ENCODE measurements at places on chromosomes 7 and 10.

- peak; percentile 3 for DNase-seq
Observed at GRCh38 chr10:101354328-101355071, 535 bp downstream of the BTRC start.

DNA sequence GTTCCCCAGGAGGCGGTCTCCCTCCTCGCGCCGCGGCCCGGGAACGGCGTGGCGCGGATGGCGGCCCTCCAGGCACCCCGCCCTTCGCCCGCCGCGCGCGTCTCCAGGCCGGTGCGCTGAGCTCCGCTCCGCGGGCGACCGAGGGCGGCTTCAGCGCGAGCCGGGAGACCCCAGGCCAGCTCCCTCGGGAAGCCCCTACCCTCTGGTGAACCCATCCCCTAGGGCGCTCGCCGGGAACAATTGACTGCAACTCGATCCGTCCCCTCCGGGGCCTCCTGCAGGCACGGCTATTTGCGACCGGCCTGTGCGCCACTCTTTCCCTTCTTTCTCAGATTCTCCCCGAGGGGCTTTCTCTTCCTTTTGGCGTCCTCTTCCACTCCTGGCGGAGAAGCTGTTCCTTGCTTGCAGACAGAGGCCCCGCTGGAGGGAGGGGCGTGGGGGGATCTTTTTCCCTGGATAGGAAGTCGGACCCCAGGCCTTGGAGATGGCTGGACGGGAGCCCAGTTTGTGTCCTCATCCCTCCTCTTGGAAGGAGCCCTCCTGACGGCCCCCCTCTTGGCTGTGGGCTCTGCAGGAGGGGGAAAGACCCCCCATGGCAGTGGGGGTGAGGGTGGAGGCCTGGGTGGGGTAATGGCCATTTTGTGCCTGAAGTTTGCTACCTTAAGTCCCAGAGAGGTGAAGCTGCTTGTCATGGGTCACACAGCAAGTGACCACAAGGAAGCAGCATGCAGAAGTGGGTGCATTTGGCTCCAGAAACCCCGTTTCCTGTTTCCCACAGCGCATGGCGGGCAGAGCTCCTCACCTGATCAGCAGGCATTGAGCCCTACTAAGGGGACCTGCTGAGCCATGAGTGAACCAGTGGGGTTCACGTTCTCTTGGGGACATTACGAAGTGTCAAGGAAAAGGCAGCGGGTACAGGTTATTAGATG is 171.2 kb upstream of the TNRC18 start:
- no peak for DNase-seq

- no peak for DNase-seq
Observed at GRCh38 chr7:54591404-54592386, 49.5 kb downstream of the VSTM2A start.

DNA sequence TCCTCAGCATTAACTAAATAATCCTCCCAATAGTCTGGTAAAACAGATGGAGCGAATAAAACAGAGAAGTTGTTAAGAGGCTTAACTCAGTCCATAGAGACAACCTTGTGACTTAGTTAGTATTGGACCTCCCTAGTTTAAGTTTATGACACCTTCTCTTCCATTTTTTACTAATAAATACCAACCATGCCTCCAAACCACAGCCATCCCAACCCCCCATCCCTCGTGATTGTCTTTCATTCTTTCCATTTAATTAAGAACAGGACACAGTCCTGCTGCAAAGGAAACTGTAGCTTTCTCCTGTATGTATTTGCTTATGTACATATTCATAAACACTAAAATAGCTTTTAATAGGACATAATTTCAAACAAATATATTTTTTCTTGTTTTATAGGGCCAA is 238.2 kb downstream of the SEMA3D start:
- no peak for DNase-seq

GRCh38 chr7:67955061-67955460 is 958.4 kb downstream of the TYW1 start:
- no peak for DNase-seq

DNA sequence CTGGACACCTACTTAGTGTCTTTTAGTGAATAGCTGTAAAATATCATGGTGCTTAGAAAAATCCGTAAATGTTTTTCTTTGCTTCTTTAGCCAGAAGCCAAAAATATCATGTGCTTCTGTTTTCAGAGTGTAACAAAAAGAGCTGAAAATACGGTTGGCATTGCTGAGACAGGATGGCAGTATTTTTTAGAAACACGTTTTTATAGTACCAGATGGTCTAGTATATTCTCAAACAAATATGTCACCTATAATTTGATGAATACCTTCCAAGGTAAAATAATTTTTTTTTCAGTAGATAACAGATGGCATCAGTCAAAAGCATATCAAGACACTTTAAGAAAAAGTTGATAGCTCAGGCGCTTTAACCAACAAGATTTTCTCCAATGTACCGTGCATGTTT is 326.6 kb downstream of the PHF14 start:
- no peak for DNase-seq

DNA sequence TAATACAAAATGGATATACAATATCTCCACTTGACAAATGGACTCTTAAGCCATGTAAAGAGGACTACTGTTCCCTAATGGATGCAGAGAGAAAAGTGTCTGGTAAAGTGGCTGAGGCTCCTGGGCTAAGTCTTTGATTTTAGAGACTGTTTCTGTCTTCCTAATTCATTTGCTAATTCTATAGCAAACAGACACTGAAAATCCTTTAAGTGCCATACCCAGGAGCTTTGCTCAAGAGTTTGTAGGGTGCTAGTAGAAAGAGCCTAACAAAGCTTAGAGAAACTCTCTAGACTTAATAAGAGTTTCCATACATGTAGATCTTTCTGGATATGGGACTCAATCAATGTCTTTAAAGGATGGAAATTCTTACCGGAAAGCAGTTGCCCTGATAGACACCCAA is 16.7 kb downstream of the CEP55 start:
- DNase-seq: no peak

DNA sequence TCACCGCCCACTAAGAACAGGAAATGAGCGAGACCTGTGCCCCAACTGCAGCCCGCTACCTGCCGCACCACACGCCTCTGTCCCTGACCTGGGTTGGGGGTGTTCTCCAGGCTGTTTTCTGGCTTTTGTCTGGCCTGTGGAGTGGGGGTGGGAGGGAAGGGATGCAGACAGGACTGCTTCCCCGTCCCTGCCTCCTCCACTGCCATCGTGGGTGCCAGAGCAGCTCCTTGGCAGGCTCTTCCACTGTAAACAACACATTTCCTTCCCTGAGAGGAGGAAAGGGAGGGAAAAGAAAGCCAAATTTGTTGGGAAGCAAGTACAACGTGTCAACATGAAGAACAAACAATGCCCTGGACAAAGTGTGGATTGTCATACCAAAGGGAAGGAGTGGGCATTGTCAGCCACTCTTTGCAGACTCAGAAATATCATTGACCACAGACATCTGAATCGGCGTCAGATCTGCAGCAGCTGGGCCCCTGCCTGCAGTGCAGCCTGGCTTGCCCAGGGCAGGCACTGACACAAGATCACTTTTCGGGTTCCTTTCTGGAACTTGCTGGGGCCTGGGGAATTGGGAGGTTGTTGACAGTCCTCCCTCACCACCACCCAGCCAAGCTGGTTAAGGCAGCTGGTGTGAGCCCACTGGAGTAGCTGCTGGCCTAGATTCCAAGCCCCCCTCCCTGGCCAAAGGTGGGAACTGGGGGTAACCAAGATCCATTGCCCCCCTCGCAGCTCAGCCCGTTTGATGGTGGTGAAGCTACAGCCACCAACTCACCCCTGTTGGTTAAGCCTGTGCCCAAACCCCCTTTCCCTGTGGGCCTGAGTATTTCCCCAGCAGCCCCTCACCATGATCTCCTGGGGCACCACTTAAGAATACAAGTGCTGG is 22.6 kb upstream of the TRIM8 start:
- DNase-seq: no peak

- no peak for DNase-seq
Observed at GRCh38 chr10:22659866-22660265, 54.5 kb downstream of the PIP4K2A start.

- no peak for DNase-seq
Observed at GRCh38 chr10:53606981-53607380, 834.4 kb upstream of the MBL2 start.

DNA sequence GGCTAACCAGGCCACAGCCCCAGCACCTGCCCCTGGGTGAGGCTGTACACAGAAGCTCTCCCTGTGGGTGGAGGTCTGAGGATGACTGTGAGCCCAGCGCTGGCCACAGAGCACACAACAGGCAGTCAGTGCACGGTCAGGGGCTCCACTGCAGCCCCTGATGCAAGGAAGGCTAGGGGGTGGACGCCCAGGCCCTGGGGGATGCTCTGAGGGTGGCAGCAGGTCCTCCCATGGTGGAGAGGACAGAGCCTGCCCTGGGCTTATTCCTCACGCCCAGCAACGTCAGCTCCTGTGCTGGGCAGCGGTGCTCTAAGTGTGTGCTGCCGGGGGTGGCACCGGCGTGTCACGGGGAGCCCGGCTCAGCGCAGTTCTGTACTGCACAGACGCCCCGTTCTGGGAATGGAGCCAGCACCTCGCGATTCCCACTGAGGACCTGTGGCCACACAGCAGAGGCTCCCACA is 223.2 kb downstream of the MAD1L1 start:
- DNase-seq: no peak

- no peak for DNase-seq
Observed at GRCh38 chr10:35723059-35723458, 81.0 kb upstream of the FZD8 start.

DNA sequence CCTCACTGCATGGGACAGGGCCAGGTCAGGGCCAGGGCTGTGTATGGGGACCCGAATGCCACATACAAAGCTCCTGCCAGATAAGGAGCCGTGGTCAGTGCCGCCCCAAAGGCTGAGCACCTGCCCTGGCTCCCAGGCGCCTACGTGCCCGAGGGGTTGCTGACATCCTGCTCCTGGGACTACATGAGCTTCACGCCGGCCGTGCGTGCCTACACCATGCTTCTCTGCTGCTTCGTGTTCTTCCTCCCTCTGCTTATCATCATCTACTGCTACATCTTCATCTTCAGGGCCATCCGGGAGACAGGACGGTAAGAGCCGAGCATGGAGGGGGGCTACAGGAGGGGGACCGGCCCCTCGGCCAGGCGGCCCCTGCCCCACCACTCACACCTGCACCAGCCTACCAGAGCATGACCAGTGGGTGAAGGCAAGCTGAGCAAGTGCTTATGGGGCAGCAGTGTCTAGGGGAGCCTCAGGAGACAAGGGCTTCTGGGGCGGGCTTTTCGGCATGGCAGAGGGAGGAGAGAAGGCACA is 4.9 kb downstream of the OPN4 start:
- no peak for DNase-seq

DNA sequence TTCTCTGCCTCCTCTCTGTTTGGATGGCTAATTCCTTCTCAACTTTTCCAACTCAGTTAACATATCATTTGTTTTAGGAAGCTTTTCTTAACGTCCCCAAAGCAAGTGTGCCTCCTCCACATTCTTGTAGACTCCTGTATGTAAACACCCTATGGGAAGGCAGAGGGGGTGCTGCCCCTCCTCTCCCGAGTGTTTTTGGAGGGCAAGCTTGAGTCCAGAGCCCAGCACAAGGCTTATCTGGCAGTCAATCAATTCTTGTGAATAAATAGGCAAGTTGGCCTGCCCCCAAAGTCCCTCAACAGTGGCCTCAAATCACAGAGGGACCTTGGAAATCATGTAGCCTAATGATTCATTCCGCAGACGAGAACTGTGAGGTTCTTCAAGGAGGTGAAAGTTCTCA is 305.6 kb downstream of the RPS24 start:
- no peak for DNase-seq

DNA sequence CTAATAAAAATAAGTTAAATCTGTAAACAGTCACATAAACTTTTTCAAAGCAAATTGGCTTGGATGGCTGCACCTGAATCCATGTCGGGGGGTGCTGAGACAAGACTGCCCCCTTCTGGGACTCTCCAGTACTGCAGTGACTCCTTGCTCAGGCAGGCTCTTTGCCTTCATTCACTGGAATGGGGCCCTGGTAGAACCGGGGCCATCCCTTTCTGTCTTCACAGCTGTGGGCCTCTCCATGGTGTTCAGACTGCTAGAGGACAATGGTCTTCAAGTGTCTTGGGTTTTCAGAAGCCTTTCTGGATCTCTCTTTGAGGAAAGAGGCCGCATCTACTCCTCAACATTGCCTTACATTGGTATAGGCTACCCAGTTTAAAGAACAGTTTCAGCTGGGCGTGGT is 16.1 kb upstream of the IMPDH1 start:
- no peak for DNase-seq

GRCh38 chr10:132006966-132007365 is 25.2 kb upstream of the BNIP3 start:
- DNase-seq: no peak

DNA sequence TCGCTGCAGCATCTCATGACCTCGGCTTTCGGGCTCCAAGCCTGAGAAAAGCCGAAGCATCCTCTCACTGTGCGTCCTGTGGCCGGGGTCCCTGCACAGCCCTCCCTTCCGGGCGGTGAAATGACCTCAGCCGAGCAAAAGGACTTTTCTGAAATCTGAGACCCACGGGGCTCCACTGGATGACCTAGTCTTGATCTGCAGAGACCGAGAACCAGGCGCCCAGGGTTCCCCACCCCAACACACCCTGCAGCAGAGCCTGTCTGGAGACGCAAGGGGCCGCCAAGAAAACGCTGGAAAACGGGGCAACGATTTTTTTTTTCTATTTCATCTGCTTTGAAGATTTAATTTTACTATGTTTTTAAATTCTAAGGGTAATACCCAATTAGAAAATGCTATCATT is 31.7 kb downstream of the NPS start:
- DNase-seq: no peak

- DNase-seq: no peak
Observed at GRCh38 chr10:23361665-23362064, 17.1 kb upstream of the C10orf67 start.

- DNase-seq: no peak
Observed at GRCh38 chr7:145151676-145152075, 315.8 kb upstream of the TPK1 start.
